ENCODE measurements at places on chromosomes 13 and 19.
A peak's percentile ranks its signal among the peaks of the same experiment; 100 is the strongest.

DNA sequence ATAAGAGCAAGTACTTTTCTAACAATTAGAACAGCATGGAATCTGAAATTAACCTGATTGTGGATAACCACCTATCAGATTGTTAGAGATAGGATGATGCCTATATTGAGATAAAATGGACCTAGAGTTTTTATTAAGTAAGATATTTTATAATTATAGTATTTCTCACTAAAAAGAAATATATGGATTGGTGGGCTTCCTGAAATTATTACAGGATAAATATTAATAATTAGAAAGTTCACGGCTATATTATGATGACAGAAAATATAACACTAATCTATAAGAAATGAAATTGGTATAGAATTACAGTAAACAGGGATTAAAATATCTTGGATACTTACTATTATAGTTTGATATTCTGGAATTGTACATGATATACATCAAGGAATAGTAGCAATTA, 378.0 kb upstream of the SPRY2 start:
- DNase-seq, result no peak

- no peak for DNase-seq
These were observed 85.2 kb upstream of the RNF113B start for GRCh38 chr13:98262292-98262691.

DNA sequence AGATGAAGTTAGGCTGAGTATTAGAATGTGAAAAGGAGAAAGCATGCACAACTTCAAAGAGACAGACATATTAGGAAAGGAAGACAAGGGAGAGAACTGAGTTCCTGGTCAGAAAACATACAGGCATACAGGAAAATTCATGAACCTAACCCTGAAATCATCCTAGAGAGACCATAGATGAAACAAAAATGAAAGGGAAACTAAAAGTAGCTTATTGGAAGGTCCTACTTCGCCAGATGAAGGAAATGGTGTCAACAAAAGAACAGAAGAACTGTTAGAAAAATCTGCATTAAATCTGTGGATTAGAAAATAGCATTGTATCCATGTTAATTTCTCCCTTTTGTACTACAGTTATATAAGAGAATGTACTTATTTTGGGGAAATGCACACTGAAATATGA, 169.0 kb upstream of the UFM1 start:
- no peak for DNase-seq

GRCh38 chr13:38167164-38167822, 182.4 kb upstream of the UFM1 start:
- no peak for DNase-seq

DNA sequence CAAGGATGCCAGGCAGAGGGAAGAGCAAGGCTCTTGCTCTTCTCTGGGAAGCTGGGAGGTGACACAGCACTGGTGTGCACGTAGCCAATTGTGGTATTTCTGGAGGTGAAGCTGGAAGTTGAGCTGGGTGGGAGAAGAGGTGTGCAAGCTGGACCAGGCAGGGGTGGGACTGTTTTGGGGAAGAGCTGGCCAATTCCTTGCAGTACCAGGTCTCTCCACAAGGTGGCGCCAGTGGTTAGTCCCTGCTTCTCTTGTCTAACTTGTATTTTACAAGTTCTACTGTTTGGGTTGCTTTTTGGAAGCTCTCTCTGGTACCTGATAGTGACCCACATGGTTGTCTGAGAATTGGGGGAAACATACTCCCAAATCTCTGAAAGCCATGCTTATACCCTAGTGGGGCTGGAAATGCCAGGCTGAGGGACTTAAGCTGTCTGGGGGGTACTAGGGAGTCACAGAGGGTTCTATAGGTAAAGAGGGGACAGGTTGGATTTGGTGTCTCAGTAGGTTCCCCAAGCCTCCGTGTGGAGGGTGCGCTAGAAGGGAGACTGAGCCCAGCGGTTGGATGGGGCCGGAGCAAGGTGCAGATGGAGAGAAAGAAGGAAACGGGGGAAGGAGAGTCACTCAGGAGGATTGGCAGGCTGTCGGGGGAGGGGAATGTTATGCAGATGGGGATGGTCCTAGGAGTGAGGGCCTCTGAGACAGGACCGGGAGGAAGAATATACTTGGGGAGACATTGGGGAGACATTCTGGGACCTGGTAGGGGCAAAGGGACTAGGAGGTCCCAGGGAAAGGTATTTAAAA, 3.0 kb downstream of the HPN start:
- DNase-seq, result peak; percentile 44

DNA sequence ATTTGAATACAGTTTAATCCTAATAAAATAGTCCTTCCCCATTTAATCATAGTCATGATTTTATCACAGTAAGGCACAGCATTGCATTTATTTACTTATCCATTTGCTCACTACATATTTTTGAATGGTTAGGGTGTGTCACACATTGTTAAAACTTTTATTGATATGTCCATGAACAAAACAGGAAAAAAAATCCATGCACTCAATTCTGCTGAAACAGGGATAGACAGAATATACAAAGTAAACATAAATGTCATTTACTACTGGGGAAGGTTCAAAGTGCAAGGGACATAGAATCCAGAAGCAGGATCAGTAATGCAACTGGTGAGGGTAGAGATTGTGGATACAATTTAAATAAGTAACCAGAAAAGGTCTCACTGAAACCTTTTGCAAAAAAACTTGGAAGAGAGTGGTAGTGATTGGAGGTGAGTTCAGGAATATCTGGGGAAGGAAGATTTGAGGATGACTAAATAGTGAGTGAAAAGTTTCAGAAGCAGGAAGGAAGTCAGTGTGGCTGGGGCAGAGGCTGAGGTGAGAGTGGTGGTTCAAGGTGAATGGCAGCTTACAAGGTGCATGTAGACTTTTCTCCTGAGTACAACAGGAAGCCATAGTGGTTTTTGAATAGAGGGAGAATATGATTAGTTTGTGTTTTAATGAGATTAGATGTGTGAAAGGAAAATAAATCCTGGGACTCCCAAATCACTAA, 387.2 kb upstream of the ATXN8OS start:
- DNase-seq, result no peak

- peak; percentile 91 for DNase-seq
These were observed 78.5 kb upstream of the NBEA start for GRCh38 chr13:34863360-34864135.

DNA sequence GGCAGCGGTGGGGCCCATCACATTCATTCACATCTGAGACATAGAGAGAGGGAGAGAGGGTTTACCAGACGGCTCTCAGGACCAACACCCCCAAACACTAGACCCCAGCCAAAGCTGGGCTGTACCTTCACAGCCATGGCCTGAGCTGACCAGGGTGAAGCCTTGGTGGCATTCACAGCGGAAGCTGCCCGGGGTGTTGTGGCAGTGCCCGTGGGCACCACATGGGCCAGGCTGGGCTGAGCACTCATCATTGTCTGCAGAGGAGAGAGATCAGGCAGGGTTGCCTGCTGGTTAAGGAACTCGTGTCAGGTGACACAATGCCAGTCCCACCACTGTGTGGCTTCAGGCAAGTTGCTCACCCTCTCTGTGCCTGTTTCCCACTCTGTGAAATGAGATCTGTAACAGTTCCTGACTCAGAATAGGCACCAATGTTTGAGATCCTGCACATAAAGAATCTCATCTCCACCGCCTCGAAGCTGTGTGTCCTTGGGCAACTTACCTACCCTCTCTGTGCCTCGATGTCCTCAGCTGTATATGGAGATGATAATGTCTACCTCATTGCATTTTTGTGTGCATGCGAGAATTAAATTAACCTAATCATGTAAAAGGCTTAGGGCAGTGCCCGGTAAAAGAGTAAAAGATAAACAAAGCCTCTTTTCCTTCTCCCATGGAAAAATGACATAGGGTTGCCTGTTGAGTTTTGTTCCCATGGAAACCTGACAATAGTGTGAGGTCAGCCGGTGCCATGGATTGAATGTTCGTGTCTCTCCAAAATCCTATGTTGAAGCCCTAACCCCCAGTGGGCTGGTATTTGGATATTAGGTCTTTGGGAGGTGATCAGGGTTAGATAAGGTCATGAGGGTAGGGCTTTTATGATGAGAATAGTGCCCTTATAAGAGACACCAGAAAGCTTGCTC, 22.9 kb downstream of the CCL25 start:
- no peak for DNase-seq

DNA sequence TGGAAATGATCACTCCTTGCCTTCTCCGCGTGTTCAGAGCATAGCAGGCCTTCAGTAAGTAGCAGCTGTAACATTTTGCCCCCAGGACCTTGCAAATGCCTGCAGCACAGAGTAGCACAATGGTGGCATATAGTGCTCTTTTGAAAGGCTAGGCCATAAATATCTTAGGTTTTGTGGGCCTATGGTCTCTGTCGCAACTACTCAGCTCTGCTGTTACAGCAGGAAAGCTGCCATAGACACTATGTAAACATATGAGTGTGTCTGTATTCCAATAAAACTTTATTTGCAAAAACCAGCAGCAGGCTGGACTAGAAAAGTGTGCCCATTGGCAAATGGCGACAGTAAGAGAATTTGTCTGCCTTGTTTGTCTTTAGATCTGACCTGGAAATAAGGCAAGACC, 9.4 kb downstream of the ITPKC start:
- DNase-seq, result no peak

DNA sequence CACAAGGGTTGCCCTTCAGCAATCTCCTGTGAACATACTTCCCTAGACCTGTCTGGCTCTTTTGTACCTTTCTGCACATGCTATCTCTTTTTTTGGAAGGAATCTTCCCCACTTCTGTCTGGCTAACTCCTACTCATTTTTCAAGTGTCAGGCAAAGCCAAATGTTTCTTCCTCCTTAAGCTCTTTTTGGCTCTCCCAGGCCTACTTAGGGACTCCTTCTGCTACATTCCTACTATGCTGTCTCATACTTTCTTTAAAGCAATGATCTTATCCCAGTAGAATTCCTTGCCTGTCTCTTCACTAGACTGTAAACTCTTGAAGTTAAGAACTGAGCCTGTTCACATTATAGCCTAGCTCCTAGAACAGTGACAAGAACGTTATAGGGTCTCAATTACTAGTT, 114.9 kb upstream of the WASF3 start:
- DNase-seq, result peak; percentile 59

GRCh38 chr13:42486711-42487198, 87.2 kb upstream of the TNFSF11 start:
- peak; percentile 92 for DNase-seq

- DNase-seq, result no peak
These were observed 55.3 kb upstream of the TEX29 start for GRCh38 chr13:111265006-111265700.

GRCh38 chr19:7139095-7139494, 69.6 kb downstream of the ZNF557 start:
- no peak for DNase-seq

GRCh38 chr13:53743906-53744305, 715.3 kb downstream of the OLFM4 start:
- no peak for DNase-seq

GRCh38 chr19:43616306-43616705, 3.1 kb downstream of the ZNF428 start:
- no peak for DNase-seq

DNA sequence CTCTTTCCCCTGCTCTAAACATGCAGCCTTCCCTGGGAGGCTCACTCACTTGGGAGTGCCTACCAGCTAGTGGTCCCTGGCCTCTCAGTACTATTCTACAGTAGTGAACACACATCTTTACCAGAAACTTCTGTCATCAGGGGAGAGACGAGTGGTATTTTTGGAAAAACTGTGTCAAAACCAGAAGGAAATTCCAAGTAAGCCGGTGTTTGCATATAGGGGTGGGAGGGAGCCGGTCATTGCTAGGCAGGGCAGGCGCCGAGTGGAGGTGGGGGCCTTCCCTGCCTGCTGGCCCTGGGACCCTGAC, 7.0 kb downstream of the RPS9 start:
- no peak for DNase-seq

DNA sequence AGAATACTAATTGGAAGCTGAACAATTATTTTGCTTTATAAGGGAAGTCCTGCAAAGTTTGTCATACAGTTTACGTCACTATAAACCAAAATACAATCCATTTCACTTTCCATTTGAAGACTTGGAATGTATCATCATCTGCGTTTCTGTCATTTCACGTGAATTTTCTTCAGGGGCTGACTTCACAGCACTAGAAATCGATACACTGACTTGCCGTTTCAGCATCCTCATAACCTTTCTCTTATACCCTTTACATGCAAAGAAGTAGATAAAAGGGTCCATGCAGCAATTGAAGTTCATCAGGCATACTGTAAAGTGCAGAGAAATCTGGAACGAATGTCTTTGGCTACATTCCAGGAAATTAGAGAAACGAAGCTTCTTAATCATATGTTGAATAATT, 12.2 kb downstream of the GPR183 start:
- DNase-seq, result no peak

DNA sequence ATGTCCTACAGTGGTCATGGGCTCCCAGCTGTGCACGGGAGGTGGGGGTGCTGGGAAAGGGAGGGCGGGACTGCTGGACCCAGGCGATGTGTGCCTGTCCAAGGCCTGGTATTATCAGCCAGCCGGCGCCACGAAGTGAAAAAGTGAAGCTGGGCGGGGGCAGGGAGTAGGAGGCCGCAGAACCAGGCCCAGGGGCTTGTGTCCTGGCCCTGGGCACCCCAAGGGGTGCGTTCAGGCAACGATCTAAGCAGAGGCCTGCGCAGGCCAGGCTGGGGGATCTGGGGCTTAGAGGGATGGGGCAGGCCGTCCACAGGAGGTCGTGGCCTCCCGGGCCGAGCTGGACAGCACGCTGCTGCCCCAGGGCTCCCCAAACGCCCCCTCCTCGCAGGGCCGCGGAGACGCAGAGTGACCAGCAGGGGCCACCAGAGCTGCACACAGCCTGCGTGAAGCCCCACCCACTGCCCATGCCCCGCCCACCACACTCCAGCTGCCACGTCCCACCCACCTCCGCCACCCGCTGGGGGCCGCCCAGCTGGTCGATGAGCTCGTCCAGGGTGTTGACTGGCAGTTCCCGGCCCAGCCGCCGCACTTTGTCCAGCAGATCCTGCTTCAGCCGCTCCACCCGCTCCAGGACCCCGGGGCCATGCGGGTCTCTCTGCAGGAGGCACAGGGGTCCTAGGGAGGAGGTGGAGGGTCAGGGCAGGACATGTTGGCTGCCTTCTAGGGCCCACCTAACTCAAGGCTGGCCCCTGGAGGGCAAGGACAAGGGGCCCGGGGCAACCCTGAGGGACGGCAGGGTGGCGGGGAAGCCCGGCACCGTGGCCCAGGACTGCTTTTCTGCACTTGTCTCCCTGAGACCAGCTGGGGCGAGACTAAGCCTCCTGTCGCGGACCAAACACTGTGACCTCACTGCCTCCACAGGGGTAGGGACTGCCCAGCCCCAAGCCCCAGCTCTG, 9.5 kb downstream of the GPX4 start:
- DNase-seq, result peak; percentile 92

DNA sequence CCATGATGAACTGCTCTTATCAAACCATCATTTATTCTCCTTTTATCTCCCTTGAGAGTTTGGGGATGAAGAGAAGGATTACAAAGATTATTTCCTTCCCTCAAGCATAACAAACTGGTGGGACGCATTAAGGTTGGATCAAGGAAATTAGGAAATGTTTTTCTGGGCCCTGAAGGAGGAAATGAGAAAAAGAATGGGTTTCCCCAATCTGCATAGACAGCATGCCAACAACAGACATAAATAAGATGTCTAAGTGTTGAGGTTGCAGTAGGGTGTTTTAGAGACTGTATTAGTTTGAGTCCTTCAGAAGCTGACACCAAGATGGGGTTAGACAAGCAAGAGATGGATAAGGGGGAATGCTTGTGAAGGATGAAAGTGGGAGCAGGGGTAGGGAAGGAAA, 7.3 kb downstream of the EPSTI1 start:
- no peak for DNase-seq

GRCh38 chr13:91594061-91594460, 195.6 kb downstream of the GPC5 start:
- DNase-seq, result peak; percentile 52
